ENCODE measurements at places on chromosomes 3 and 15.

GRCh38 chr3:133812872-133813271, 7.3 kb downstream of the SRPRB start:
- DNase-seq = no peak
- no peaks in the 10 kb centered on the region for H3K27me3 ChIP-seq
- H3K36me3 ChIP-seq = peaks cover 69% of the 10 kb centered on the region
- no peaks in the 10 kb centered on the region for H3K4me1 ChIP-seq
- H3K27ac ChIP-seq = no peak overlapping the region

DNA sequence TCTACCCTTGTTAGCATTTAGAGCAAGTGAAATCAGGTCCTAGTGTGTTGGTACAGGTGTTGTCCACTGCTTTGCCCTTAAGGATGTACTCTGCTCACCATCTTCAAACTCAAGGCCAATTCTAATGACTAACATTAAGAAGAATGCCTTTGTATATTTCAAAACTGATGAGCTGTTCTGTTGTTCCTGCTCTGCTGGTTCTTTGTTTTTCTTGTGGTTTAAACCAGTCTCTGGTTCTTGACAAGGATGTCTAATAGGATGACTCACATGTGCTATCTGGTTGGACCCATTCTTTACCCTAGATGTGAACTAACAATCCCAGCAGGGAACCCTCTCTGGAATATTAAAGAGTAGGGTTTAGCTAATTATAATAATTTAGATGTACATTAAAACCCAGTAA, 17.3 kb downstream of the ABHD5 start:
- H3K27me3 ChIP-seq = no peaks in the 10 kb centered on the region
- H3K4me1 ChIP-seq = no peaks in the 10 kb centered on the region
- H3K36me3 ChIP-seq = peaks cover 12% of the 10 kb centered on the region
- DNase-seq = no peak

- H3K27ac ChIP-seq = no peak overlapping the region
- DNase-seq = no peak
- H3K4me1 ChIP-seq = no peaks in the 10 kb centered on the region
These were observed 32.0 kb downstream of the SV2B start for GRCh38 chr15:91132079-91132478.

- no peak overlapping the region for H3K27ac ChIP-seq
- DNase-seq = no peak
- H3K27me3 ChIP-seq = no peaks in the 10 kb centered on the region
- H3K4me3 ChIP-seq = no peak overlapping the region
These were observed 7.0 kb downstream of the CCR2 start for GRCh38 chr3:46360907-46361306.

- peaks cover 6% of the 10 kb centered on the region for H3K36me3 ChIP-seq
- DNase-seq = no peak
- H3K27me3 ChIP-seq = no peaks in the 10 kb centered on the region
- H3K4me1 ChIP-seq = no peaks in the 10 kb centered on the region
- no peak overlapping the region for H3K4me3 ChIP-seq
These were observed 82.5 kb downstream of the ANO10 start for GRCh38 chr3:43539321-43539720.

GRCh38 chr3:128278130-128278529, 124.8 kb downstream of the EEFSEC start:
- no peak overlapping the region for H3K4me3 ChIP-seq
- no peak for DNase-seq
- no peaks in the 10 kb centered on the region for H3K4me1 ChIP-seq
- no peaks in the 10 kb centered on the region for H3K27me3 ChIP-seq
- H3K27ac ChIP-seq = no peak overlapping the region
- H3K36me3 ChIP-seq = peaks cover 4% of the 10 kb centered on the region

DNA sequence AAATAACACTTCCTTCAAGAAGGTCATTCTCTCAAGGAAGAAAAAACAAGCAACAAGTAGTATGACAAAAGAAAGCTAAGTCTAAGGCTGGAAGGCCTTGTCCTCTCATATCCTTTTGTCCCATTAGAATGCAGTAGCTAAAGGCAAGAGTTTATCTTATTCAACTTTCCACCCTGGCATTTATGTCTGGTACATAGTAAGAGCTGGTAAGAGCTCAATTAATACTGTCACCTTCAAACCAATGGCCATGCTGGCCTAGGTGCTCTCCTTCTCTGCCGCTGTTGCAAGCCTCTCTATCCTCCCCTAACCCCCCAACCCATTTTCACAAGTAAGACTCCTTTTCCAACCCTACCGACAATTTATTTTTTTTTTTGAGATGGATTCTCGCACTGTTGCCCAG, 81.9 kb downstream of the LRRFIP2 start:
- H3K4me1 ChIP-seq = peaks cover 3% of the 10 kb centered on the region
- H3K27ac ChIP-seq = no peak overlapping the region
- H3K4me3 ChIP-seq = no peak overlapping the region
- no peaks in the 10 kb centered on the region for H3K27me3 ChIP-seq

GRCh38 chr15:67193223-67193990, 61.1 kb downstream of the AAGAB start:
- H3K4me1 ChIP-seq = peaks cover under 1% of the 10 kb centered on the region
- no peaks in the 10 kb centered on the region for H3K27me3 ChIP-seq
- no peak overlapping the region for H3K27ac ChIP-seq
- no peak overlapping the region for H3K4me3 ChIP-seq
- peaks cover 10% of the 10 kb centered on the region for H3K36me3 ChIP-seq

DNA sequence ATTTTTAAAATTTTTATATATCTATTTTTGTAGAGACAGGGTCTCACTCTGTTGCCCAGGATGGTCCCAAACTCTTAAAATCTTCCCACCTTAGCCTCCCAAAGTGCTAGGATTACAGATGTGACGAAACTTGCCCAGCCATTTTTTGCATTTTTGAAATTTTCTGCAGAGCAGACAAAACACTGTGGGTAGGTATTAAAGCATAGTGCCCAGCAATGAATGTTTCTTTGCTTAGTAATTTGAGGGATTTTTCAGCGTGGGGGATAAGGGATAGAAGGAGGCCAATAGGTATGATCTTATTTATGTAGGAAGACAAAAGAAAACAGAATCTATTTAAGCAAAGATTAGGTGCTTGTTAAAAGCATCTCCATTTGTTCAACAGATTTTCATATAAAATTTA, 446.8 kb upstream of the DPH6 start:
- H3K27me3 ChIP-seq = no peaks in the 10 kb centered on the region
- no peak overlapping the region for H3K4me3 ChIP-seq
- no peak for DNase-seq
- no peak overlapping the region for H3K27ac ChIP-seq
- H3K36me3 ChIP-seq = no peaks in the 10 kb centered on the region
- H3K4me1 ChIP-seq = no peaks in the 10 kb centered on the region

DNA sequence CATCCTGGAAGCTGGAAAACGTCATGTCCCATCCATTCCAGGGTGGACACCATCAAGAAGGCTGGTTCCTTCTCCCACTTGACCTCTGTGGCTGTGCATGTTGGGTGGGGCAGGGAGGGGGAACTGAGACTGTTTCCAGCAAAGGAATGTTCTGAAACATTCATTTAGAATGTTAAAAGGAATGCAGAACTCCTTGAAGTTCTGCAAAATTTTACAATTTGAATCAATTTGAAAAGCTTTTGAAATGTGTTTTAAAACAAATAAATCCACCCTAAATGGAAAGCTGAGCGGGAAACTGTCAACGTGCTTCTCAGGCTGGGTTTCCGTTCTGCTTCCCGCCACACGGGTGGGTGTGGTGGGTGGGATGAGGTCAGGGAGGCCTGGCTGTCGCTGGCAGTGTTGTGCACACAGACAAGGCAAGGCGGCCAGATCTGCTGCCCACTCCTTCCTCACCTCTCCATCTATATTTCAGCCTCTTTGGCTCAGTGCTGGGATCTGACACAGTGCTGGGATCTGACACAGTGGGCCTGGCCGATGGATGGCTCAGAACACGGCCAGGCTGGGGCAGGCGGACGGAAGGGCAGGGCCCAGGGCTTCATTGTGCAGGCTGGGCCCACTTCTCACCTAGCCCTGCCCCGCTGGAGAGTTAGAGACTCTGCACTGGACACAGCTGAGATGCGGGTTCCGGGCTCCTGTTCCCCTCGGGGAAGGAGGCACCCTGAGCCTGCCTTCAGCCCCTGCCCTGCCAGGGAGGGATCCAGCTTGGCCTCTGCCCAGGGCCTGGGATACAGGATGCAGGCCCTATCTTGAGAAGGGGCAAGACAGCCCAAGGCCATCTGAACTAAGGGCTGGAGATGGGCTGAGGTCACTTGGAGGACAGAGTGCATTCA, 110.4 kb downstream of the TMEM266 start:
- no peak overlapping the region for H3K27ac ChIP-seq
- H3K27me3 ChIP-seq = no peaks in the 10 kb centered on the region
- H3K4me3 ChIP-seq = no peak overlapping the region

- peaks cover 10% of the 10 kb centered on the region for H3K4me1 ChIP-seq
- no peak for DNase-seq
- peaks cover 55% of the 10 kb centered on the region for H3K36me3 ChIP-seq
- H3K27me3 ChIP-seq = no peaks in the 10 kb centered on the region
These were observed 26.0 kb downstream of the RPN1 start for GRCh38 chr3:128624526-128625138.

DNA sequence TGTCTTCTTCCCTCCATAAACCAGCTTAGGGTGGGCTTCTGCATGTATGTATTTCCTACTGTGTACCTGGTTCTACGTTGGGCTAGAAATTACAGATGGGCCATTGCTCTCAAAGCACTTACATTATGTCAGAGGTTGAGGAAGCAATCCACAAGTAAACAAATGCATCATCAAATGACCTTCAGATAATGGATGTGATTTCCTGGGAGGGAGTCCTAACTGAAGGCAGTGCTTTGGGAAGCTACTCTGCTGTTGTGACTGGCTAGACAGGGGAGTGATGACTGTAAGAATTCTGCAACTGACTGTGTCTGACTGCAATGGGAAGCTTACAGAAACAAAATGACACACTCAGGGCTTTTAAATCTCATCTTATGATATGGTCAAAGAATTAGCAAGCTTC, 71.0 kb upstream of the PRR23E start:
- no peak overlapping the region for H3K4me3 ChIP-seq
- no peak overlapping the region for H3K27ac ChIP-seq
- H3K36me3 ChIP-seq = no peaks in the 10 kb centered on the region
- DNase-seq = no peak
- H3K27me3 ChIP-seq = peaks cover 4% of the 10 kb centered on the region

DNA sequence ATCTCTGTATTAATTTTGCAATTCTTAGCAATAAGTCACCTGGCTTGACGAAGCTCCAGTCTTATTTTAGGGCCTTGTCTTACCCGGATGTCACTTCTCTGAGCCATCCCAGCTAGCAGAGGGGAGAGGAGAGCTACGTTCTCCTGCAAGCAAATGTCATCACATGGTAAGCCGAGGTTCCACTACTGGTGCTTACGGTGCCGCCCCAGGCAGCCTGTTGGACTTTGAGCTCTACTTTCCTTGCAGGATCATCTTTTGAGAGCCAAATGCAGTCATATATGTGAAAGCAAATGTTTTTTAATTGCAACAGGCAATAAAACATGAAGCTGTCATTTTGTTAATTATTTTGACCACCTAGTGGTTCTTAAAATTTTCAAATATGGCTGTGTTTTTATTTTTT, 140.9 kb downstream of the FAM43A start:
- DNase-seq = no peak
- H3K4me1 ChIP-seq = no peaks in the 10 kb centered on the region
- H3K27me3 ChIP-seq = no peaks in the 10 kb centered on the region

- no peak overlapping the region for H3K27ac ChIP-seq
- H3K4me1 ChIP-seq = no peaks in the 10 kb centered on the region
- H3K4me3 ChIP-seq = no peak overlapping the region
- H3K36me3 ChIP-seq = no peaks in the 10 kb centered on the region
- no peak for DNase-seq
These were observed 208.7 kb upstream of the ROBO1 start for GRCh38 chr3:79976466-79976865.

DNA sequence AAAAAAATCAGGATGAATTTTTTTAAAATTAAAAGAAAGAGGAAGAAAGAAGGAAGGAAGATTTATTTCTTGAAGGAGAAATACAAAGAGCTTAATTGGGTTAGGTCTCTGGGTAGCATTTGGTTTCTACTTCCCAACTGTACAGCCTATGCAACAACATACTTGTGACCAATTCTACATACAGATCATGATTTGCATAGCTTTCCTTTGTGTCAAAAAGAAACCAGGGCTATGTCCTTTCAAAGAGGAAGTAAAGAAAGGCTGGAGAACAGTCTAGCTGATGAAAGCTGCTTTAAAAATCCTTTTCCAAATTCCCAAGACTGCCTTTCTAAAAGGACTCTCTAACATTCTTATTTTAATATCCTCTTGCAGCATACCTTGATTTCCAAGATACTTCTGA, 6.1 kb upstream of the HGD start:
- H3K27me3 ChIP-seq = no peaks in the 10 kb centered on the region
- H3K4me3 ChIP-seq = no peak overlapping the region
- no peak overlapping the region for H3K27ac ChIP-seq
- H3K4me1 ChIP-seq = peaks cover 9% of the 10 kb centered on the region
- H3K36me3 ChIP-seq = no peaks in the 10 kb centered on the region

- H3K27me3 ChIP-seq = no peaks in the 10 kb centered on the region
- H3K27ac ChIP-seq = no peak overlapping the region
- peaks cover 2% of the 10 kb centered on the region for H3K36me3 ChIP-seq
- no peaks in the 10 kb centered on the region for H3K4me1 ChIP-seq
- H3K4me3 ChIP-seq = no peak overlapping the region
These were observed 147.4 kb downstream of the CHST2 start for GRCh38 chr3:143266927-143267326.

- no peak for DNase-seq
- H3K4me1 ChIP-seq = no peaks in the 10 kb centered on the region
- no peaks in the 10 kb centered on the region for H3K27me3 ChIP-seq
- H3K36me3 ChIP-seq = peaks cover 63% of the 10 kb centered on the region
- no peak overlapping the region for H3K27ac ChIP-seq
These were observed 47.3 kb downstream of the GMPS start for GRCh38 chr3:155917781-155918180.

- no peak overlapping the region for H3K4me3 ChIP-seq
- H3K27ac ChIP-seq = no peak overlapping the region
- DNase-seq = no peak
- H3K27me3 ChIP-seq = no peaks in the 10 kb centered on the region
These were observed 162.9 kb upstream of the LRTM1 start for GRCh38 chr3:55090746-55091145.

DNA sequence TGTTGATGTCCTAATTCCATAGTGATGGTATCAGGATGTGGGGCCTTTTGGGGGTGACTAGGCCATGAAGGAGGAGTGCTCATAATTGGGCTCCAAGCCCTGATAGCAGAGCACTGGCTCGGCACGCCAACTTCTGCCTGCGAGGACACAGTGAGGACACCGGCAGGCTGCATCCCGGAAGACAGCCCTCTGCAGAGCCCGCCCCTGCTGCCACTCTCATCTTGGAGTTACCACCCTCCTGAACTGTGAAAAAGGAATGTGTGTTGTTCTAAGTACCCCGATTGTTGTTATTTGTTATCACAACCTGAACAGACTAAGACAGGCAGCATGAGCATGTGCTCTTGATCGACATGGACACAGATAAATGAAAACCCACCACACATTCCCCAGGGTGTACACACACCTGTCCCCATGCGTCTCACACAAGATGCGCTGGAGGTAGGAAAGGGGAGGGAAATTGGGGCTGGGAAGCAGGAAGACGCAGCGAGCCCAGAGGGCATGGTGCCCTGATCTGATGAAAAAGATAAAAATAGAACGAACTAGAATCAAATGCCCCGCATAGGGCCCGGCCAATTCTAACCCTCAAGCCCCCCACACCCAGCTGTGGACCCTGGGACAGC, 40.1 kb downstream of the RPN1 start:
- no peak for DNase-seq
- H3K36me3 ChIP-seq = no peaks in the 10 kb centered on the region
- H3K4me1 ChIP-seq = peaks cover 44% of the 10 kb centered on the region

GRCh38 chr3:156413293-156413892, 141.5 kb downstream of the SSR3 start:
- H3K4me3 ChIP-seq = no peak overlapping the region
- no peaks in the 10 kb centered on the region for H3K4me1 ChIP-seq
- DNase-seq = no peak
- no peaks in the 10 kb centered on the region for H3K36me3 ChIP-seq
- peaks cover 1% of the 10 kb centered on the region for H3K27me3 ChIP-seq
- H3K27ac ChIP-seq = no peak overlapping the region

Data from common myeloid progenitor, CD34-positive (primary cell).